ENCODE measurements at places on chromosomes 3 and 15.

GRCh38 chr15:52252781-52253180 lies 42.8 kb downstream of the MYO5C start:
- peak; percentile 90 for DNase-seq

GRCh38 chr3:193737191-193737751 lies 144.3 kb downstream of the OPA1 start:
- no peak for DNase-seq

- DNase-seq = no peak
These were observed 272.6 kb downstream of the SUCLG2 start for GRCh38 chr3:67381667-67382272.

GRCh38 chr3:156382458-156383346 lies 172.2 kb downstream of the SSR3 start:
- DNase-seq = peak; percentile 43

- DNase-seq = no peak
These were observed 101.5 kb downstream of the FBXL22 start for GRCh38 chr15:63698692-63699091.

GRCh38 chr3:42516443-42516842 lies 14.0 kb downstream of the VIPR1 start:
- no peak for DNase-seq

DNA sequence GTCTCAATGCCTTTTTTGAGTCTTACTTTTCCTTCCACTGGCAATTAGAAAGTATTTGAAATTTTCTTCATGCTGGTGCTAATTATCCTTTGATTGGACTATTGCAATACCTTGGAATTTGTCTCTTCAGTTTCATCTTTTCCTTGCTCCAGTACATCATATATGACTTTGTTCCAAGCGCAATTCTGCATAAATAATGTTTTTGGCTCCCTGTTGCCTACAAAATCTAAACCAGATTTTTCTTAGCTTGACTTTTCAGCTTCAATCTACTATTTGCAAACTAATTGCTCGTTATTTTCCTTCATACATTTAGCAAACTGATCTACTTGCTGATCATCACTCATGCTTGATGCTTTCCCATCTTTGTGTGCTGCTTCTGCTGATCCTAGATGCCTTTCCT lies 230.8 kb upstream of the GPR149 start:
- no peak for DNase-seq

GRCh38 chr3:182405759-182406158 lies 387.5 kb upstream of the ATP11B start:
- peak; percentile 36 for DNase-seq

DNA sequence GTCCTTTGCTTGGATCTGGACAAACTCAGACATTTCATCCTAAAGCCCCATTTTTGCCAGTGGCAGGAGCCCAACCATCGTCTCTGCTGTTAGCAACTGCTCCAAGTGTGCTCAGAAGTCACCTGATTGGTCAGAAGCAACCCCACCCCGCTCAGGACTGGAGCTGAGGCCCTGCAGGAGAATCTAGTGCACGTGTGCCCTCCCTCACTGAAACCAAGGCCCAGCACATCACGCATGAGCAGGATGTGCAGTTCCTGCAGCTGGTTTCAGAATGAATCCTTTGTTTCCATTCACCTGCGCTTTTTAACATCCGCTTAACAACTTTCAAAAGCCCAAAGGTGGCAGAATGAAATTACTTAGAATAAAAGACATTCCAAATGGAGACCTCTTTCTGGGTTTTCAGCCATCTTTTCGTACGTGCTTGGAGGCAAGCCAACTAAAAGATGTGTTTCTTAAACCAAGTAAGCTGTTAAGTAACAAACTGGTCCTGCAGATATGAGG lies 81.2 kb downstream of the SRGAP3 start:
- DNase-seq = no peak

DNA sequence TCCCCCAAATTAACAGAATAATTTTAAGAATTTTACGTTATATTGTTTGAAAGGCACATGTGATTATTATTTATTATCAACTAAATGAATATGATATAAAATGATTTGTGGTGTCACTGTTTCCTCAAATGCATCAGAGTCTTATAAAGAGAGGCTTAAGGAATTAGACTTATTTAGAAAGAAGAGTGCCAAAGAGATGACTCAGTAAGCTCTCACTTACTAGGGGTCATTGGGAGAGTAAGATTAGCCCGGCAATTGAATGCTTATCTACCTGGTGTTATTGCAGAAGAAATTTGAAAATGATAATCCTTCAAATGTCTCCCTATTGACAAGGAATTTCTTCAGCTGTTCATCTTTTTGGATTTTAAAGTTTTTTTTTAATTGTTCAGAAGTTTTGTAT lies 408.7 kb downstream of the OXSM start:
- DNase-seq = no peak

DNA sequence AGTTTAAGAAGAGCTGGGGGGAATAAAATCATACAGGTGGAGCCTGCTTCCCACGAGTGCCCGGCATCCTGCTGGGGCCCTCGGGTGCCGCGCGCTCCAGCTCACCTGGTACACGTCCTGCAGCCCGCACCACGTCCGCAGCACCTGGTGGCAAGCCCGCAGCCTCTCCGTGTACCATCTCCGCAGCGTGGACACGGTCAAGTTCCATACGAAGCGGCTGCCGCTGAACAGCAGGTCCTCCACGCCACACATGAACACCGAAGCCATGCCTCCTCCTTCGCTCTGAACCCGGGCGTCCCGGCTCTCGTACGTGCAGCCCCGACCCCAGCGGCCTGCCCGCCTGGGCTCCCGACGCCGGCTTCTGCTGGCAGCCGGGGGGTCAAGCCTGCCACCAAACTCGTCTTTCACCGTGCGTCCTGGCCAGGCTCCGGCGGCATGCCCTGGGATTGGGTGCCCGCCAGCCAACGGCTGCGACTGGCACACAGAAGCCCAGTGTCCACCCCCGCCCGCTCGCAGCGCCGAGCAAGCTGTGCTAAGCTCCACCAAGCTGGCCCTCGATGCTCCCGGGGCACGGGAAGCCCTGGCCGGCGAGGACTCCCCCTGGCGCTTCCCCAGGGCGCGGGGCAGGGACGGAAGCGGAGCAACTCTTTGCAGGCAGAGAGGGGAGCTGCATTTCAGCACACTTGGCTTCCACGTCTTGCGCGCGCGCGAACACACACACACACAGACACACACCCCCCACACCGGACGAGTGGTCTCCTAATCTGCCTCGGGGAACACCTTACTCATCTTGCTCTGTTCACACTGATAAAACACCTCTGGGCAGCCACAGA lies at the start of gene FRMD4B:
FRMD4B (minus strand) TSS at position 366 of the 833 bp plus-strand sequence; CDS start at position 267, 99 bp downstream.
- peak; percentile 10 for DNase-seq

GRCh38 chr3:38003371-38003816 lies 12.8 kb downstream of the VILL start:
- no peak for DNase-seq

- DNase-seq = no peak
These were observed 378.1 kb downstream of the GABRB3 start for GRCh38 chr15:26394801-26395200.

Measured in H4 (cell line).